ENCODE measurements at places on chromosomes 3 and 15.

DNA sequence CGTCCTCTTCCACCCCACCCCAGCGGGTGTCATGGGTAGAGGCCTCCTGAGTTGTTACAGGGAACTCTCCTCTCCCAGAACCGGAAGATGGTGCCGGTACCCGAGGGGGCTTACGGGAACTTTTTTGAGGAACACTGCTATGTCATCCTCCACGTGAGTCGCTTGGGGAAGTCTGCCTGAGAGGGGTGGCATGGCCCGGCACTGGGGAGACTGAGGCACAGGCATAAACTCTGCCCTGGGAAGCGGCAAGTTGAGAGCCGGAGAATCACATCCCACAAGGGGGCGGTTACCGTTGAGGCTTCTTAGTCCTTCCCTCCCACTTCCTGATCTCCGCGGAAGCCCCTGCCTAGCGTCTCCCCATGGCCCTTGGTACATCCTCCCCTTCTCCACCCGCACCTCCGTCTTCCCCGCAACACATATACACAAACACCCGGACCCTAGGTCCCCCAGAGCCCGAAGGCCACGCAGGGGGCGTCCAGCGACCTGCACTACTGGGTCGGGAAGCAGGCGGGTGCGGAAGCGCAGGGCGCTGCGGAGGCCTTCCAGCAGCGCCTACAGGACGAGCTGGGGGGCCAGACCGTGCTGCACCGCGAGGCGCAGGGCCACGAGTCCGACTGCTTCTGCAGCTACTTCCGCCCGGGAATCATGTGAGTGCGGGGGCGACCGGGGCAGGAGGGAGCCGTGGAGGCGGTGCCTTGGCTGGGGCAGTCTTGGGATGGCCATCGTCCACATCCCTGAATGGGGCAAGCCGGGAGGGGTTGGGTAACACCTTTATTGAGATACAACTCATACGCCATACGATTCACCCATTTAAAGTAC is 3.4 kb downstream of the VILL start:
- DNase-seq = peak; percentile 33

- no peak for DNase-seq
These were observed 516.7 kb downstream of the MECOM start for GRCh38 chr3:169146866-169147237.

GRCh38 chr3:167361306-167361705 is 18.8 kb downstream of the ZBBX start:
- no peak for DNase-seq

GRCh38 chr3:172257648-172258400 is 190.4 kb downstream of the GHSR start:
- no peak for DNase-seq

DNA sequence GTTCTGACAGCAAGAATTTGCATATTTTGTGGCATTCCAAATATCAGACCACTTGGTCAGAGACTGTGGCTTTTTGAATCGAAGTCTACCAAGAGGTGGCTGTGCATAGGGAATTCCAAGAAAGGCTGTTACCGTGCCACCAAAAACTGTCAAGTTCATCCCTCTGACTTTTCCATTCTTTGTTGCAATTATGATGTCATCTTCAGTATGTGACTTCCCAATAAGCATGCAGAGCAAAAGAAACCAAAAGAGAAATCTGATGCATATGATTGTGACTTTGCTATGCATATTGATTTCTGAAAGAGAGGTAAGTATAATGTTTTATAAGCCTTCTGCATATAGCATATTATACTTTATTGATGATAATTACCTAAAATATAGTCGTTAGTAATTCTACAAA is 6.5 kb downstream of the BCHE start:
- no peak for DNase-seq

- DNase-seq = no peak
These were observed 48.7 kb downstream of the FGF7 start for GRCh38 chr15:49471733-49472132.

GRCh38 chr15:70947351-70948335 is 55.0 kb downstream of the LRRC49 start:
- no peak for DNase-seq

GRCh38 chr3:160106905-160107861 is 118.0 kb upstream of the C3orf80 start:
- no peak for DNase-seq

GRCh38 chr15:32879980-32880379 is 162.2 kb downstream of the GREM1 start:
- no peak for DNase-seq

GRCh38 chr3:42914771-42915515 is 9.0 kb downstream of the ZNF662 start:
- DNase-seq = no peak

Data from activated naive CD4-positive, alpha-beta T cell (primary cell).